Vein endothelial cell (primary cell): ENCODE measurements at places on chromosomes 5 and 9. TPM values are rescaled to one million over a fixed set of nuclear protein-coding genes. Genes with fewer than 3 reads are reported as not detected.

The SLC46A2 gene
- total RNA-seq, result not detected in 2 replicates

The AGXT2 gene
- total RNA-seq, result not detected in 2 replicates

The ACOT12 gene
- not detected in 2 replicates for total RNA-seq

The C9orf43 gene
- 1.2 and 1.3 TPM in 2 replicates for total RNA-seq
